Stimulated activated CD8-positive, alpha-beta memory T cell treated with anti-CD3 and anti-CD28 coated beads, Interleukin-7, amount 100 ng/mL, for 1 hour (primary cell): ENCODE measurements at places on chromosomes 7 and 10.

DNA sequence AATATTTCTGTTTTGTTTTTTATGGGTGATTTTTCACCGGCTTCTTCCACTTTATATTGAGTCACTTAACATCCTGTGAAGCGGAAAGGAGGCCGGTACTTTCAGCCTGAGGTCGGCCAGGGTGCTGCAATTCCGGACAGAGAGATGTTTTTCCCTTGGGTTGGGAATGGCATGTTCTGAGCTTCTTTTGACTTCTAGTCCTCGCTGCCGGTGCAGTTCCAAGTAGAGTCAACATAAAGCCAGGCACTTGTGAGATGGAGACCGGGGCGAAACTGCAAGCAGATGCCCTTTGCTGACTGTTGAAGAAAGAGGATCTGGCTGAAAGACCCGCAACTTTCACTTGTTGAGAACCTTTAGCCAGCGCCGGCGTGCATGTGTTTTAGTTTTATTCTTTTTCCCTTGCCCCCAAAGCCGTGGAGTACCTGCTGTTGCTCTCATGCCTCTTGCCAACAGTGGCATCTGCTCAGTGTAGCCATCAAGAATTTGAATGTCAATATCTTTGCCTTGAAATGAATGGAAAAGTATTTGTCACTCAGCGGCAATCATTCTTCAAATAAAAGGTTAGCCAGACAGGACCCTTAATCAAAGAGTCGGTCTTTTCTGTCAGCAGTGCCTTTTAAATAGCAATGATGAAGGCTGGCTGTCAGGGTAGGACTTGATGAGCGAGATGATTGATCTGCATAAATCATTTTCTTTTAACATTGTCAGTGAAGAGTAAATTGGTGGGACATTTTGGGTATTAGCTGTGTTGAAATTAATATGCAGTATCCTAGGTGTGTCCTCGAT is 351.2 kb downstream of the LRMDA start:
- no peak for DNase-seq

DNA sequence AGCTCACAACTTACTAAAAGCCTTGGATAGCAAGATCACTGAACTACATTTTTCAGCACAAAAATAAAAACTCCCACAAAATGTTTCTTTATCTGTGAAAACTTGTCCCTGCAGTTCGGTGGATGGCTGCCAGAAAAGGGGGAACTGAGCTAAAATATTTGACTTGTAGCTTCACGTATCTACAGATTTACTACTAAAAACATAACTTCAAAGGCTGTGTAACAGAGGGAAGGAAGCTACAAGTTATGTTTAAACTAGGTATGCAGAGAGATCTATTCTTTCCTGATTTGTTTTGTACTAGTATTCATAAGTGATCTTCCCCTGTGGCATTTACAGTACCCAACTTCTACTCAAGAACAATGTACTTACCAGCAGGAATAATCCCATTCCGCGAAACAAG is 25.1 kb downstream of the SGCE start:
- DNase-seq: no peak

GRCh38 chr10:119786117-119786769 is 60.4 kb downstream of the INPP5F start:
- DNase-seq: no peak

DNA sequence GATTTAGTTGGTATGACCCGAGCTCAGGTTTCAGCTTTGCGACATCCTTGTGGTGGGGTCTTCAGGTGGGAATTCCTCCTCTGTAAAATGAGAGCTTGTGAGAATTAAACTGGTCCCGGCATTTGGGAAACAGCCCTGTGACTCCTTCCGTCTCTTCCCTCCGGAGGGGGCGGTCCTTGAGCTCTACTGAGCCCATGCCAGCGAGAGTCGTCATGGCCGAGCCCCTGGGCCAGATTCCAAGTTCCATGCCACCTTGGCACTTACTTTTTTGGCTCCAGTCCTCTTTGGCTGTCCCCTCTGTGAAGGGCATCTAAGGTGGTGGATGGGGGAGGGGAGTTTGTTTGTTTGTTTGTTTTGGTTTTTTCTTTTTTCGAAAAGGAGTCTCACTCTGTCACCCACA is 47.6 kb downstream of the GTF2IRD1 start:
- DNase-seq: no peak

- DNase-seq: no peak
Observed at GRCh38 chr10:54470324-54470631, 330.8 kb downstream of the PCDH15 start.
